ENCODE measurements at places on chromosomes 7 and 10.

DNA sequence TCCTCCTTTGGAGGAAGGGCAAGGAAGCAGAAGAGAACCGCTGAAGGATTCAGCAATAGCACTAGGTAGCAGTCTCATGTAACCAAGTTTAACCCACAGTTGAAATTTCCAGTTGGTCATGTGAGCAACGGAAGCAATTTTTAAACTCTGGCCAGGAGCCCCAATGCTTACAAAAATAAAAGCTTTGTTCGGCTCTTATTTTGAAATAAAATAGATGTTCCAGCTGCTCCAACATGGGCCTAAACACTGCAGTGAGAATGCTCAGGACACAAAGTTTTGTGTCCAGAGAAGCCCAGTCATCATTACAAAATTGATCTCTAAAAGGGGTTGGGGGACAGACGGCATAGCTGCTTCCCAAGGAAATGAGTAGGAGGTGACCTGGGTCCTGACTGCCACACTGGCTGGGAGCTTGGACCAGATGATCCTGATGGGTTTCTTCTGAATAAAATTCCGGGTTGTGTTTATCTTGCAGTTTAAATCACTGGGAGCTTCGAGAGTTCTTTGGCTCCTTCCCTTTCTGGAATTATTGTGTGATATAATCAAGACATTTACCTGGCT, 452 bp upstream of the TMEM140 start:
- no peak for DNase-seq

DNA sequence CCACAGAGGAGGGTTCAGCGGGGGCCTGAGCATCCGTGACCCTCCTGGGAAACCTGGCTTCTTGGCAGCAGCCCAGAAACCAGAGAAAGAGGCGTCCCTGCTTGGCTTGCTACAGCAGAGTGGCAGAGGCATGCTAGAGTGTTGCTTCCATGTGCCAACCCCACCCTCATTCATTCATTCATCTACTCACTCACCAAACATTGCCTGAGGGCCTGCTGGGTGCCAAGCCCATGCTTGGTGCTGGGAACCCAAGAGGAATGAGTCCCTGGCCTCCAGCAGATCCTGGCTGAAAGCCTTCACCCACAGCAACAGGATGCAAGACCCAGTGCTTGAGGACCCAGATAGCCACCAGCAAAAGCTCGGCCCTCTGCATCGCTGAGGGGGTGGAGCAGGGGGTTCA, 129.0 kb downstream of the CDH23 start:
- DNase-seq: no peak

- no peak for DNase-seq
These were observed 44.9 kb upstream of the TCERG1L start for GRCh38 chr10:131356442-131356841.

- peak; percentile 56 for DNase-seq
These were observed 29.7 kb downstream of the HTRA1 start for GRCh38 chr10:122490786-122491680.

DNA sequence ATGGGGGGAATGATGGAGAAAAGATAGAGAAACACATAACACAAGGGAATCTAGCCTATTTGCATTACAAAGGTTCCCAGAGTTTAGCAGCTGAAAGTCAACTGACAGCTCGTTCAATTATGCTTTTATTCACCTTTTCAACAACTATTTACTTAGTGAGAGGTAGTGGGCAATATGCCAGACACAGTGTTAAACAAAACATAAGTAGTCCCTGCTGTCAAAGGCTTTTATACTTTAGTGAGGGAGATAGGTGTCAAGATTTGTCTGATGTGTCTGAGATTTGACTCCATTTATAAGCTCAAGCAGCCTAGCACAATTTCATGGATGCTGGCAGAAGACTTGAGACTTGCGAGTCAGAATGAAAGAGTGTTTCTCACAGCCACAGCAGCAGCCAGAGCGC, 549.0 kb upstream of the VSTM2A start:
- DNase-seq: no peak

GRCh38 chr10:32326119-32326518, 20.8 kb downstream of the EPC1 start:
- DNase-seq: no peak

DNA sequence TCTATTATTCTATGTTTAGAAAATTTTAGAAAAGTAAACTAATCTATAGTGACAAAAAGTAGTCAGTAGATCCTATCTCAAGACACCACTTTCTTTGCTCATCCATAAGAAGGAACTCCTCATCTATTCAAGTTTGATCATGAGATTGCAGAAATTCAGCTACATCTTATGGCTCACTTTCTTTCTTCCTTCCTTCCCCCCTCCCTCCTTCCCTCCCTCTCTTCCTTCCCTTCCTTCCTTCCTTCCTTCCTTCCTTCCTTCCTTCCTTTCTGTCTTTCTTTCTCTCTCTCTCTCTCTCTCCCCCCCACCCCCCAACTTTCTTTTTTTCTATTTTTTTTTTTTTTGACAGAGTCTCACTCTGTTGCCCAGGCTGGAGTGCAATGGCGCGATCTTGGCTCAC, 35.3 kb upstream of the SRPK2 start:
- no peak for DNase-seq

GRCh38 chr10:3196482-3196881, 23.9 kb upstream of the PITRM1 start:
- DNase-seq: no peak

- DNase-seq: no peak
These were observed 44.1 kb downstream of the VSTM4 start for GRCh38 chr10:49071160-49071761.

GRCh38 chr7:30682212-30683083, at the start of gene CRHR2:
Gene CRHR2 (minus strand): TSS chr7:30682456. CDS start chr7:30682280, 176 bp downstream.
- peak; percentile 39 for DNase-seq

DNA sequence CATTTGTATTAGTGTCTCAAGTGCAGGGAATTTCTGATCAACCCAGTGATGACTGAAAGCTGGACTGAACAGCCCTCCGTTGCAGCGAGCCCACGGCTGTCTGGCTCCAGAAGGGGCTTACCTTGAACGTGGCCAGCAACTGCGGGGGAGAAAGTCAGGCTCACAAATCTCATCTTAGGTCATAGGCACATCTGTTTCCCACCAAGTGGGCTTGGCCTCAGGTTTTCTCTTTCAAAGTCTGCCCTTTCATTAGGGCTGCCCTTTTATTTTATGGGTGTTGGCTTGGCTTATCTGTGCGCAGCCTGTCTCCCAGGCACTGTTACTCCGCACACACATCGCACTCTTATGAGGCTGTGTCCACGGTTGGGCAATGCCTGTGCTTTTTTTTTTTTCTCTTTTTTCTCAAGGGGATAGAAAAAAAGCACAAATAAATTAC, 178.0 kb downstream of the JCAD start:
- no peak for DNase-seq

GRCh38 chr7:138750901-138751464, 46.8 kb upstream of the TMEM213 start:
- DNase-seq: no peak

DNA sequence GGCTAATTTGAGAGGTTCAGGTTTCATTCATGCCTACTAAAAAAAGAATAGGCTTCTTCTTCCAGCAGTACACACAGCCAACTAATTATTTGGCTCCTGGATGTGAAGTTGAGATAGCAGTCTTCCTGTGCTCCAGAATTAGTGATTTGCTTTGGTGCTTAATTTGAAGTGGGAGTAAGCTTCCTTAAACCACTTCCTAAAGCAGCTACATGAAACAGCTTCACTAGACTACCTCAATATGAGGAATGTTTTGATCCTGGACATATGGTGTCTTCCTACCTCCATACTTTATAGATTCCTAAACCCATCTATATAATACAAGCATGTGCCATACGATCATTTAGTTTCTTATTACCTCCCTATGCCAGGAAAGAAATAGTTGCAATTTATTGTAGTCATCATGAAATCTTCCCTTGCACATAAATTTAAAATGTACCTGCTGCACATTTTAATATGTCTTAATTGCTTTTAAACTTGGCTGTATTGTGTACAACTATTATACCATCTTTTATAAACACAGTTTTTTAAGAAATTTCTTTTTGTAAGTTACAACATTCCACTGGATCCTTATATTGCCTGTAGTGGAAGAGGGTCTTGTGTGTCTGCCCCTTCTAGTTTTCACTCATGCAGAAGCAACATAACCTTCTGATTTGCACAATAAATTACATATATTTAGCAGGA, 8.6 kb downstream of the VIM start:
- DNase-seq: no peak

DNA sequence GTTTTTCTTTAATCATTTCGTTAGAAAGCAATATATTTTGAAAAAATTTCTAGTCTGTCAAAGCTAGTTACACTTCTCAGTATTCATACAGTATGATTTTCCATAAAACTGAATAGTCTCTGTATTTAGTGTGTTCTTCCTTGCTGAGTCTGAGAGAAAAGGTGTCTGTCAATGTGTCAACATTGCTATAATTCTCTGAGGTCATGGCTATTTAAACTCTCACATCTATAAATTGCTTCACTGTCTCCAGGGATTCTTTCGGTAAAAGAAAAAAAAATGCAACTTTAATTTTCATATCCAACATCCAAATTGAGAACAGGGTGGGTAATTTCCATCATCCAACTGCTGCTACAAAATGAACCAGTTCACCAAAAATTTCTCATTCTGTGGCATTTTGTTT, 319.7 kb upstream of the GHITM start:
- DNase-seq: no peak

- DNase-seq: no peak
These were observed 98.7 kb upstream of the DNAJB6 start for GRCh38 chr7:157238087-157238486.

- no peak for DNase-seq
These were observed 51.2 kb upstream of the KMT2E start for GRCh38 chr7:104962781-104963180.

- DNase-seq: no peak
These were observed 14.6 kb downstream of the UMAD1 start for GRCh38 chr7:7654964-7655715.

DNA sequence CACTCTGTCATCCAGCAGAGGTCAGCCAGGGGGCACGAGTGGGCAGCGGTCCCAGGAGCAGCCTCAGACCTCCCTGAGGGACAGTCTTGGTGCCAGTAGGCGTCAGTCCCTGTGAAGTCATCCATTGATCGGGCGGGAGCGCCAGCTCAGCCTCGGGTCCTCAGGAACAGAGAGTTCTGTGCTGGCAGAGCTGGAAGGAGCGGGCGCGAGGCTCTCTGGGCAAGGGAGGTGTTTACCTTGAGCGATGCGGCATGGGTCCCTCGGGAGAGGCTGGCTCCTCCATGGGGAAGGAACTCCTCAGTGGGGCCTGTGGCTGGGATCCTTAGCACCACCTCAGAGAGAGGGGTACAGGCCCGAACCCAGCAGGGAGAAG, 101.1 kb upstream of the PPIF start:
- DNase-seq: no peak

DNA sequence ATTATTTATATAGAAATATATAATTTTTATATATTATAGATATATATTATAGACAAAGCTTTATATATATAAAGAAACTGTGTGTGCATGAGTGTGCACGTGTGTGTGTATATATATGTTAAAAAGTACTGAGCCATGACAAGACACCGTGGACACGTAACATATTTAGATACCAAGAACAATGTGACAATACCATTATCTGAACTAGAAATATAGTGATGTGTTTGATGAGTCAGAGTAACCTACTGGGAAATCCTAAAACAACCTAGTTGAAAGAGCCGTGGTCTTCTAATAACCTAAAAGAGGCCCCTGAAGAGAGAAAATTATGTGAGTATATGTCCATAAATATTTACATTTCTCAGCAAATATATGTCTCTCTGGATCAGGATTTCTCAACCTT, 50.7 kb upstream of the ITGB8 start:
- no peak for DNase-seq

GRCh38 chr7:142381727-142382390, 124.0 kb upstream of the PRSS58 start:
- no peak for DNase-seq

DNA sequence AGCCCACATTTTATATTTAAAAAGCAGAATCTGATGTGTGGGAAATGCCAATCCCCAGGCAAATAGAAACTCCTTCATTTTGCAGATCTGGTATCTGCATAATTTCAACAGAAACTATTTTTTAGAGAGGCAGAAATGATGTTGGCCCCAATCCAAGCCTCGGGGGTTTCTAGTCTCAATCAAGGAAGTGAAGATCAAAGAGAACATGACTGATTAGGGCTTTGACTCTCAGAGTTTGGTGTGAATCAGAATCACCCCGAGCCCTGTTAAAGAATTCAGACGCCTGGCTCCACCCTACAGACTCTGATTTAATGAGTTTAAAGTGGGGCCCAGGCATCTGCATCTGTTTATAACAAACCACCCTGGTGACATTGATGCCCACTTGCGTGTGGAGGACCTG, 36.7 kb upstream of the UBE2H start:
- no peak for DNase-seq

DNA sequence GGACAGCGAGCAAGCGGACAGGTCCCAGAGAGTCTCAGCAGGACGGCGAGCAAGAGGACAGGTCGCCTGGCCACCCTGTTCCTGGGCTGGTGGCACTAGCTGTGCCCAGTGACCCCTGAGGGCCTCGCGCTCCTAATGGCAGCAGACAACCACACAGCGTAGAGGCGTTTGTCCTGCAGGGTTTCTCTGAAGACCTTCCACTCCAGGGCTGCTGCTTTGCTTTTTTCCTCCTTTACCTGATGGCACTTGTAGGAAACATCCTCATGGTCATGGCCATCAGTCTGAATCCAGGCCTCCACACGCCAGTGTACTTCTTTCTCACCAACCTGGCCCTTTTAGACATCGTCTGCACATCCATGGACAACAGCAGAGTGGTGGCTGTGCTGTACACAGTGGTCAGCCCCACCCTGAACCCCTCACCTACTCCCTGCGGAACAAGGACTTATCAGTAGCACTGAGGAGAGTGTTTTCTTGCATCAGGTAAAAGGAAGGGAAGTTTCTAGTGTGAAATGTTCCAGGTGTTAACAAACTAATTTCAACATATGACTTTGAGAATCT, 27.4 kb downstream of the SCART1 start:
- DNase-seq: no peak

GRCh38 chr7:140686921-140687320, 9.6 kb upstream of the NDUFB2 start:
- no peak for DNase-seq

- no peak for DNase-seq
These were observed 82.2 kb downstream of the JCAD start for GRCh38 chr10:29977171-29977570.

GRCh38 chr7:50266635-50267386, 37.7 kb upstream of the IKZF1 start:
- peak; percentile 30 for DNase-seq

GRCh38 chr10:87723500-87723899, 63.8 kb downstream of the PAPSS2 start:
- no peak for DNase-seq

DNA sequence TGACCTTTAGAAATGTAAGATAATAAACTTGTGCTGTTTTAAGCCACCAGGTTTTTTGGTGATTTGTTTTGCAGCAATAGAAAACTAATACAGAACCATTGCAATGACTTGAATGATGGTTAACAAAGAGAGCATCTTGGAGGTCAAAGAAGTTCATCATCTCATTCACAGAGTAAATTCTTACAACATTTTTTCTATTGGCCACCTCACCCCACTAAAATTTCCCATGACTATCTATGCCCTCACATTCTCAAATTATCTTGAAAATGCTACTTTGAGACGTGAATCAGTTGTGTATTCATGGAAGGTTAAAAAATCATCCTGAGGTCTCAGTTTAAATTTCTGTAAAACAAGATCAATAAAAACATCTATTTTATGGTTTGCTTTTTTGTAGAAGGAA, 754.2 kb downstream of the SORCS1 start:
- DNase-seq: no peak

GRCh38 chr7:3188946-3189345, 112.1 kb upstream of the SDK1 start:
- no peak for DNase-seq

- DNase-seq: peak; percentile 33
These were observed 1047.8 kb downstream of the NRG3 start for GRCh38 chr10:82922755-82923154.

- DNase-seq: no peak
These were observed 84.9 kb downstream of the NPTX2 start for GRCh38 chr7:98702021-98702420.
